ENCODE measurements at places on chromosomes 12 and 14. TPM values are rescaled to one million over a fixed set of nuclear protein-coding genes. Genes with fewer than 3 reads are reported as not detected.
A peak's percentile ranks its signal among the peaks of the same experiment; 100 is the strongest.

Gene STRAP
- total RNA-seq: 104 TPM

GRCh38 chr12:21827083-21827482 lies 52.6 kb upstream of the KCNJ8 start:
- no peak for DNase-seq

Gene ZFHX2
- total RNA-seq: 1.9 TPM

GRCh38 chr12:62934799-62935674 lies at the start of gene PPM1H:
PPM1H (minus strand) TSS chr12:62935150; CDS start chr12:62934736, 414 bp downstream.
- DNase-seq: peak; percentile 50

- DNase-seq: peak; percentile 5
Measured at GRCh38 chr14:72024504-72024903, 92.3 kb downstream of the RGS6 start.

GRCh38 chr14:55077170-55078151 lies 26.0 kb downstream of the MAPK1IP1L start:
- peak; percentile 46 for DNase-seq

GRCh38 chr12:104600790-104601739 lies 144.3 kb downstream of the CHST11 start:
- DNase-seq: no peak

DNA sequence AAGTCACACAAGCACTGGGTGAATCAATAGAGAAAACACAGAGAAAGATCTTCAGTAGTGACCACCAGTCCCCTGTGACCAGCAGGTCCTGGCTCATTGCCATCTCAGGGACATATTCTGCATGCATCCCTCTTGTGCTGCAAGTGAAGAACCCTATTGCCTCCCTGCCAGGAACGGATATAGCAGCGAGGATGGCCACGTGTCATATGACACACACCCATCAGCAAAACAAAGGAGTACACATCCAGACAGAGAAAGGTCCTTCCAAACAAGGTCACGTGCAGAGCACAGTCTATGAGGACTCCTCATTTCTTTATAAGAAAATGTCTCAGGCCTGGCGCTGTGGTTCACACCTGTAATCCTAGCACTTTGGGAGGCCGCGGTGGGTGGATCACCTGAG lies 638.4 kb downstream of the FLRT2 start:
- no peak for DNase-seq

GRCh38 chr12:42097971-42098370 lies 46.7 kb downstream of the GXYLT1 start:
- DNase-seq: peak; percentile 8

All from activated T-cell treated with anti-CD3 and anti-CD28 coated beads, Interleukin-2, amount 50 U/mL, for 72 hours (primary cell).